ENCODE measurements at places on chromosomes 16 and 17. TPM values are rescaled to one million over a fixed set of nuclear protein-coding genes. Genes with fewer than 3 reads are reported as not detected.
A peak's percentile ranks its signal among the peaks of the same experiment; 100 is the strongest.

DNA sequence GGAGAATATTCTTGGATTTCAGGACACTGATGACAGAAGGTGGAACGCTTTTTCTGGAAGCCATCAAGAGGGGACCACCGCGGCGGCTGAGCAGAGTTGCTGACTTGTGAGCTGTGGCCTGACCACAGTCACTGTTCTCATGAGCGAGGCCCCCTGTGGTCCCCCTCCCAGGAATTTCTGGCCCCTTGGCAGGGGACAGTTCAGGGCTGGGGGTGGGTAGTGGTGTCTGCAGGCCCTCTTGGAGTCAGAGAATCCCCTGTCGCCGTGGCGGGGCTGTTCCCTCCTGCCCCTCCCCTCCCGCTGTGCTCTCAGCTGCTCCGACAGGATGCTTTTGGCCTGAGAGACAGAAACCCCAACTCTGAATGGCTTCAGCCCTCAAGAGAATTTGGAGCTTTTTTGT, 292.0 kb downstream of the SEC14L1 start:
- no peaks in the 10 kb centered on the region for H3K27me3 ChIP-seq
- H3K36me3 ChIP-seq: no peaks in the 10 kb centered on the region
- peaks cover 60% of the 10 kb centered on the region for H3K4me1 ChIP-seq
- H3K4me3 ChIP-seq: no peak overlapping the region

DNA sequence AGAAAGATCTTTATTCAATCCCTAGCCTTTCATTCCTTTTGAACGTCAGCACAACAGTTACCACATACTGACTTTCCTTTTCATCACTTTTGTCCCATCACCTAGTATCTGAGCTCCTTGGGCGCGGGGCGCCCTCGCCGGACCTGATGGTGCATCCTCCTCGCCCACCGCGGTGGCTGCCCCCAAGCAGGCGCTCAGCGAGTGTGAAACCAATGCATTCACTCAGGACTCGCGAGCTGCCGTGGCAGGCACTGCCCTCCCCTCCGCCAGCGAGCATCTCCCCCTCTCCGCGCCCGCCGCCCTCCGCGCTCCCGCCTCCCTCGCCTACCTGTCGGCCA, 756 bp downstream of the KLHL11 start:
- H3K27me3 ChIP-seq: no peaks in the 10 kb centered on the region
- H3K4me1 ChIP-seq: no peaks in the 10 kb centered on the region
- H3K36me3 ChIP-seq: peaks cover 16% of the 10 kb centered on the region
- DNase-seq: no peak
- H3K4me3 ChIP-seq: peak overlapping the region; percentile 80

GRCh38 chr16:19609359-19609758, 53.9 kb downstream of the VPS35L start:
- DNase-seq: no peak
- no peaks in the 10 kb centered on the region for H3K36me3 ChIP-seq
- H3K27ac ChIP-seq: no peak overlapping the region
- no peak overlapping the region for H3K4me3 ChIP-seq

DNA sequence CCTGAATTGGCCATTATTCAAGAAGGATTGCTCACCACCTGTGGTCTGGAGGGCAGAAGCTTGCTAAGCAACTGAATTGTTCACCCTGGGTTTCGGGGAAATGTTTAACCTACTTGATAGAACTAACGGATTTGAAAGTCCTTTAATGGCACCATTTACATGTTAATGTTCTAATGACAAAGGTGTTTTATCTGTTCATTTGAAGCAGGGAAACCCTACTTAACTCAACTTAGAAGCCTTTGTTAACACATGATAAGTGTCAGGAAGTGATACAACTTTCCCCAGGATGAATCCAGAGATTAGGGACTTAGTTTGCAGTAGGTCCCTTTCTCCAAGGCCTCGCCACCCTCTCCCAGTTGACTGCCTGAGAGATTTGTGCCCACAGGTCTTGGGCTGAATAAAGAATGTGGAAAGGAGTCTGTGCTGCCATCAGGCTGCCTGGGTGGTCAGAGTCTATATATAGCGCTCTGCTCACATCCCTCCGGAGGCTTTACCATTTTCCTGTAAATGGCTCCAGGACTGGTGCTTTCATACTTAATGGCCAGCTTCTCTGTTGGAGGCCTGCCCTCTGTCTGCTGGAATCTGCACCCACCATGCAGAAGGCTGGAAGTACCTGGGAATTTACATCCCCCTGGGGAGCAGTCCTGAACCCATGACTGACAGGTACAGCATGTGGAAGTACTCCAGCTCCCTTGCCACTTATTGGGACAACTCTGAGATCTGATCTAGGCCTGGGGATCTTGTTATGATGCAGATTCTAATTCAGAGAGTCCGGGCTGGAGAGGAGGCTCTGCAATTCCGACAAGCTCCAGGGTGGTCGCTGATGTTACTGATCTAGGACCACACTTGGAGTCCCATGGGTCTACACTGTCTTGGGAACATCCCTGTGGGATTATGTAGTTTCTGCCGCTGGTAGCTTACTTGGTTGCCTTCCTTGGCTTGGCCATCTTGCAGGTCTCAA, 99.9 kb downstream of the ASIC2 start:
- H3K4me3 ChIP-seq: no peak overlapping the region
- no peaks in the 10 kb centered on the region for H3K27me3 ChIP-seq
- peaks cover 8% of the 10 kb centered on the region for H3K4me1 ChIP-seq
- no peak overlapping the region for H3K27ac ChIP-seq
- no peak for DNase-seq
- H3K36me3 ChIP-seq: no peaks in the 10 kb centered on the region

- H3K4me3 ChIP-seq: no peak overlapping the region
- H3K36me3 ChIP-seq: no peaks in the 10 kb centered on the region
- H3K27me3 ChIP-seq: no peaks in the 10 kb centered on the region
- H3K4me1 ChIP-seq: no peaks in the 10 kb centered on the region
- H3K27ac ChIP-seq: no peak overlapping the region
Measured at GRCh38 chr17:37829592-37830123, 84.8 kb upstream of the HNF1B start.

DNA sequence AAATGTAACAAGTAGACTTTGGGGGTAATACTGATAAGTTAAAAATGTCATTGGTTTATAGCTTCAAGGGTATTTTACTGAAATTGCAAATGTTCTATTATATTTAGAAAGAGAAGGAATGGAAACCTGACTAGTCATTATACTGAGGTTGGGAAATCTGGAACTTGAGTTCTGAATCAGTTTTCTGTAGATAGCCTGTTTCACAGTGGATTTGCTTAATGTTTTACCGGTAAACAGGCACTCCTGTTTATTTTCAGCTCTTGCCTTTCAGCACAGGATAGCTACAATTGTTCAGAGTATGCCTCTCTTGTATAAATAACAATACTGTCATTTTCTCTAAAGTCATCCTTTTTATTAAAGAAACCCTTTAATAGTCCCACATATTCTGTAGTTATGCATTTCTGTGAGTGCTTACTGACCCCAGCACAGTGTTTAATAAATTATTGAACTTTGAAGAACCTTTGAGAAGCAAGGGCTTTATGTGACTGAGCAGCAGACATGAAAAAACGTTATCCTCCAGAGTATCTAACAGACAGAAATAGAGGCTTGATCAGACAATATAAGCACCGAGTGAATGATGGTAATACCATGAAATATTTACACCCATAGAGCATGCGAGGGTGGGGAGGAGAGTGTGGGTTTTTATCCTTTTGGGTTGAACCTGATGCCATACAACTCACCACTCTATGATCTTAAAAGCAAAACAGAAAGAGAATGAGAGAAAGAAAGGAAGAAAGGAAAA, 58.2 kb downstream of the FTO start:
- DNase-seq: no peak
- H3K27me3 ChIP-seq: no peaks in the 10 kb centered on the region
- H3K4me3 ChIP-seq: no peak overlapping the region
- peaks cover under 1% of the 10 kb centered on the region for H3K4me1 ChIP-seq
- H3K36me3 ChIP-seq: no peaks in the 10 kb centered on the region

DNA sequence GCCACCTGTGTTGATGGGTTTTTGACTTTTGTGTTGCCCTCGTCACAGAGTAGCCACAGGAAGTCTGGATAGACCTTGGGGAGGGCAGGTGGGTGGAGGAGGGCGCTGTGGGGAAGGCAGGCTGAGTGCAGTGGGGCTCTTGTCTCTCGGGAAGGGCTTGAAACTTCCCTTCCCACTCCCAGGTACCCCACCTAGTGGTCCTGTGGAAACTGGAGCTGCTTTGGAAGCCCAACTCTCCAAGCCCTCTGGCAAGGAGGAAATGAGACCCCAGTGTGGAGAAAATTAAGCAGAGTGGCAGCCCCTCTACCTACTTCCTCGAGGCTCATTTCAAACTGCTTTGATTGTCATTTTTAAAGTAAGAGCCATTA, 9.2 kb downstream of the CA5A start:
- peaks cover 21% of the 10 kb centered on the region for H3K4me1 ChIP-seq
- no peak for DNase-seq
- H3K4me3 ChIP-seq: no peak overlapping the region

GRCh38 chr16:58556678-58557077, 41.4 kb downstream of the SETD6 start:
- no peak overlapping the region for H3K4me3 ChIP-seq
- no peaks in the 10 kb centered on the region for H3K27me3 ChIP-seq
- DNase-seq: peak; percentile 9

DNA sequence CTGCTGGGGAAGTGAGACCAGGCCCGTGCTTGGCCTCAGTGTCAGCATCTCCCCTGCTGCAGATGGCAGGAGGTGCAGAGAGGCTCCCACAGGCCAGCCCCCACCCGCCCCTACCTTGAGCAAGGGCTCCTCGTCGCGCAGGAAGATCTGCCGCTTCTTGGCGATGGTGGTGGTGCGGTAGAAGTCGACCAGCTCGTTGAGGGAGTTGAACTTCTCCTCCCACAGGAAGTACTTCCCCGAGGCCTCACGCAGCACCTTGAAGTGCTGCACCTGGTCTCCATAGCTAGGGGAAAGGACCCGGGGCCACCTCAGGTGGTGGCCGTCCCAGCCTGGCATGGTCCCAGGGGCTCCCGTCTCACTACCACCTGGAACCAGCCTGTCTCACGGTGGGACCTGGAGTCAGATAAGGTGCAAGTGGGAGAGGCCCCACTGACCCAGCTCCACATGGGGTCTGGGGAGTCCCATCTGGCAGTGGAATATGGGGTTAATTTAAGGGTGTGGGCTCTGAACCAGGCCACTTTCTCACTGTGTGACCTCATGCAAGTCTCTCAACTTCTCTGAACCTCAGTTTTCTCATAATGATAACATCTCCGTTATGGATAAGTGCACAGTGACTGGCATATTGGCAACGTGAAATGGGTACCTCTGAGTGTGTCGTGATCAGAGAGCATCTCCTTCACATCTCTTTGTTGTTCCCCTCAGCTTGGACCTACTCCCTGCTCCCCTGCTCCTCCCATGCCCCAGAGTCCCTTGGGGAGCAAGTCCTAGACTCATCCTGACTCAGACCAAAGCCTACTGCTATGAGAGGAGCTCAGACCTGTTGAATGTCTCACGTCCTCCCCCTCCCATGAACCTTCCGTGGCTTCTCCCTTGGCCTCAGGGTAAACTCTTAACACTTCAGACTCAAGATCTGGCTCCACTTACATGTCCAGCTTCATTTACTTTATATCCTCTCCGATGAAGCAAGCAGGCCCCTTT, 19.8 kb upstream of the FAM83G start:
- H3K4me1 ChIP-seq: no peaks in the 10 kb centered on the region
- DNase-seq: no peak
- no peaks in the 10 kb centered on the region for H3K27me3 ChIP-seq
- no peak overlapping the region for H3K4me3 ChIP-seq
- no peaks in the 10 kb centered on the region for H3K36me3 ChIP-seq

DNA sequence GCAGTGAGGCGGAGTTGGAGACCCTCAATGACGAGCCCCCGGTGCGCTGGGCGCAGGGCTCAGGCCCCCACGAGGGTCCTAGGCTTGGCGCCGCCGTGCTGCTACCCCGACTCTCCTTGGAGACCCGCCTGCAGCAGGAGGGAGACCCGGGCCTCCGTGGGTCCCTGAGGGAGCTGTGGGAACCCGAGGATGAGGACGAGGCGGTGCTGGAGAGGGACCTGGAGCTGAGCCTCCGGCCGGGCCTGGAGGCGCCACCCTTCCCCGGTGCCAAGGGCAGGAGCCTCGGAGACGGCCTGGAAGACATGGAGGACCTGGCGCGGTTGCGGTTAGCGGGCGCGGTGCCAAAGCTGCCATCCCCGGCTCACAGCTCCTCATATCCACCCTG, 2.3 kb downstream of the MYO15B start:
- H3K27me3 ChIP-seq: no peaks in the 10 kb centered on the region
- peaks cover 9% of the 10 kb centered on the region for H3K4me1 ChIP-seq
- H3K27ac ChIP-seq: peak overlapping the region; percentile 70
- H3K36me3 ChIP-seq: no peaks in the 10 kb centered on the region
- DNase-seq: no peak

DNA sequence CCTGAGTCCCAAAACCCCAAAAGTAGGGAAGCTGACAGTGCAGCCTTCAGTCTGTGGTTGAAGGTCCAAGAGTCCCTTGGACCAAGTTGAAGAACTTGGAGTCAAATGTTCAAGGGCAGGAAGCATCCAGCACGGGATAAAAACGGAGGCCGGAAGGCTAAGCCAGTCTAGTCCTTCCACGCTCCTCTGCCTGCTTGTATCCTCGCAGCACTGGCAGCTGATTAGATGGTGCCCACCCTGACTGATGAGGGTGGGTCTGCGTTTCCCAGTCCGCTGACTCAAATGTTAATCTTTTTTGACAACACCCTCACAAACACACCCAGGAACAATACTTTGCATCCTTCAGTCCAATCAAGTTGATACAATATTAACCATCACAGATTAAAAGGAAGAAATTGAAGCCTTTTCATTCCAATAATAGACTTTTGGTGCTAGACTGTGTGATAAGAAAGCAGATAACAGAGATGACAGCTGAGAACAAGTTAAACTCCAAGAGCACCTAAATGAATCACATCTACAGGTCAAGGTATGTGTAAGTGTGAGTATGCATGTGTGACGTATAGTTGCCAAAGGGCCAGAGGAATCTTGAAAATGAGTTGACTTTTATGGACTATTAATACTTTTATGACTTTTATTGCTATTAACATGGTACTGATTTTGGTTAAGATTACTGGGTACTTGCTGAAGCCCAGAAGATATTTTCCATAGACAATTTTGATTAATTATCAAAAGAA, 933.5 kb upstream of the SOX9 start:
- H3K4me1 ChIP-seq: no peaks in the 10 kb centered on the region
- no peak overlapping the region for H3K4me3 ChIP-seq
- no peaks in the 10 kb centered on the region for H3K36me3 ChIP-seq
- no peak for DNase-seq
- no peaks in the 10 kb centered on the region for H3K27me3 ChIP-seq

DNA sequence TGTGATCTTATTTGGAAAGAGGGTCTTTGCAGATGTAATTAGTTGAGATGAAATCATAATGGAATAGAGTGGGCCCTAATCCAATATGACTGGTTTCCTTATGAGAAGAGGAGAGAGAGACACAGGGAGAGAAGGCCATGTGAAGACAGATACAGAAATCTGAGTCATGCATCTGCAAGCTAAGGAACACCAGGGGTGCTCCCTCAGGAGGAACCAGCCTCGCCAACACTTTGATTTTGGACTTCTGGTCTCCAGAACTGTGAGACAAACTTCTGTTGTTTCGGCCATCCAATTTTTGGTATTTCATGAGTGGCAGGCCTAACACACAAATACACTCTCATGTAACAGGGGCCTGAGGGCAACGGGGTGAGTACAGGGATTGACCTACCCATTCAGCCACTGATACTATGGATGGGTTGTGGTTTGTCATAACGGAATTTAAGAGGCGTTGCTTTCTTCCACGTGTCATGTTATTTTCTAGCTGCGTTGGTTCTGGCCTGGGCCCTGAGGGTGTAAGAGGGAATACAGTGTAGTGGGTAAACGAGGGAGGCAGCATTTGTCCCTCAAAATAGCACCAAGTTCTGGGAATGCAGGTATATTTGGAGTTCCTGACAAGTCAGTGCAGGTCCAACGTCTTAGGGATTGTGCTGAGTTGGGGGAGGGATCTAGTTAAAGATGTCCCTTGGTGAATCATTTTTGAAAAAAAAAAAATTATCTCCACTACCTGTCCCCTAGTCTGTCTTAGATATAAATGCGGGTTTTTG, 17.7 kb downstream of the PLCG2 start:
- DNase-seq: no peak

Gene NME3
- 35.3 TPM for total RNA-seq

Gene DNASE1L2
- 3.1 TPM for total RNA-seq

Gene DOC2A
- total RNA-seq: 3.2 TPM

Gene SPATA22
- total RNA-seq: not detected

Data from A673 (cell line).